H9 (cell line): ENCODE measurements at places on chromosomes 1 and 21.

- DNase-seq, result no peak
Measured at GRCh38 chr1:9293533-9294404, 1.1 kb downstream of the SPSB1 start.

GRCh38 chr1:115839679-115840237, 1.2 kb downstream of the NHLH2 start:
- no peak for DNase-seq

GRCh38 chr1:163142152-163142551, 60.6 kb downstream of the RGS5 start:
- DNase-seq, result no peak

DNA sequence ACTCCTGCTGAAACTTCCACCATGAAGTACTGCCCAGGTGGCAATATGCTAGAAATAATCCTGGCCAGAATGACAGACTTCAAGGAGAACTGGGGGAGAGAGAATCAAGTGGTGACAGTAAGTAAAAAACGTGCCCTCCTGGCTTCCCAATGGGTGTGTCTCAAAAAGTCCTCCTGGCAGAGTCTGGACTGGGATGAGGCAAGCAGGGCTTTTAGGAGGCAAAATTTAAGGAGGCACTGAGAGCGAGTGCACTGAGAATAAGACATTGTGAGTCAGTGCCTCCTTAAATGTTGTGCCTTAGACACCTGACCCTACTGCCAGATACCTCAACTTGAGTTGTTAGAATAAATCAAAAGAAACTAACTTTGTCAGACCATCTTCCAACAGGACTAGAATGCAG, 2.2 kb downstream of the LRRC52 start:
- no peak for DNase-seq

DNA sequence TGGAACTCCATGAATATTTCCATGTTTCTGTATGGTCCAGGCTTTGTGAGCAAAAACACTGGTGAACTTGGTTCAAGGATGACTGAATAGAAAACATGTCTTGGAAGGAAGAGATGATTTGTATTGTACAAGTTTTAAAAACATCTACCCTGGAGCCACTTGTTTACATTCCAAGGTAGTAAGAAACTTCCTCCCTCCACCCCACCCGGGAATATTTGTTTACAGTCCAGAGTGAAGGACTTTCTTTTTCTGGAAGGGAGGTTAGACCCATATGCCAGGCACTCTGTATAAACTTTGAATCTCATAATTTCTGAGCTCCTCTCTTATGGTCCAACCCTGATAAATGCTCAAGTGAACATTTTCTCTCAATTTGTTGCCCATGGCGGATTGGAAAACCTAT, 323.3 kb upstream of the LYPLAL1 start:
- DNase-seq, result no peak

GRCh38 chr1:178101654-178102053, 7.8 kb downstream of the RASAL2 start:
- DNase-seq, result no peak

DNA sequence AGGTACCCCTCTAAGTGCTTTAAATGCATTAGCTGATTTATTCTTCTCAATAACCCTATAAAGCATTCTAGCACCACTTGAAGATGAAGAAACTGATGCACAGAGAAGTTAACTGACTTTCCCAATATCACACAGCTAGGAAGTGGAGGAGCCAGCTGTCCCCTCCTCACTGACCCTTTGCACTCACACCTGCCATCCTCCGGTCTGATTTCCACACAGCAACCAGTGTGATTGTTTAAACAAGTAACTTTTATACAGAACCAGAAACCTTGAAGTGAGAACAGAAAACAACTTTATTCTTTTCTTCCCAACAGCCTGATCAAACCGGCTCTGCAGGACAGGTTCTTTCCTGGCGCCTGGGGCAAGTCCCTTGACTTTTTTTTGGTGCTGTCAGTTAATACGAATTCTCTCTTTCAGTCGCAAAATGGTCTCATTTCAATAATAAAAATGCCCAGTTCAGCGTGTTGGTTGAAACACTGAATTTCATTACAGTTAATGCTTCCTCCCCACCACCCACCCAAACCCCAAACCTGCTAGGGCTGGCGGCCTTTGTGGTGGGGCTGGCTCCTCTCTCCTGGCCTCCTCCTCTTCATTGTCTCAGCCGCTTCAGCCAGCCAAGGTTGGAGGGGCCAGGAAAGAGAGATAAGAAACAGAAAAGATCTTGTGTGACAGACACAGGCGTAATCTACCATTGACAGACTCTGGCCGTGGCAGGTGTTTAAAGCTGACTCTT, 26.4 kb upstream of the EEIG2 start:
- no peak for DNase-seq

DNA sequence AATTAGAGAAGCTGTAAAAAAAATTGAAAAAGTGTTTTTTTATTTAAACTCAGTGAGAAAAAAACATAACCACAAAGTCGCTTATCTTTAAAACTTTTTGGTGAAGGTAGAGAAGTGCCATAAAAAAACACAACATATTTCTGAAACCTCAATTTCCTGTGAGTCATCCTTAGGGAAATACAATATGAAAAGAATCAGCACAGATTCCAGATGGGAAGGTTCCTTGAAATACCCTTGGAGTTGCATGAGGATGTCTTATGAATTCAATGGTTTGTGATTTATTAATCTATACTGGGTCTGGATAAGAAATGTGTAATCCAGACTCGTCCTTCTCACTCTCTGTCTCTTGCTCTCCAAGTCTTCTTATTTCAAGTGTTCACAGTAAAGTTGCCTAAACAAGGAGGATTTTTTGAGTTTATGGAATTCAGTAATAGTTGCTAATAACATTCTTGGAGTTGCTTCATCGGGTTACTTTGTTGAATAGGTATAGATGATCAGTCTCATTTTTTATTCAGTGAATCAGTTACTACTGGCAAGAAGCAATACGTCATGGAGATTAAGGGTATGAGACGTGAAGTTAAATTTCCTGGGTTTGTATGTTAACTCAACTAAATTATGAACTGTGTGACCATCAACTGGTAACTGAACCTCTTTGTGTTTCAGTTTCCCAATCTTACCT, 191.4 kb downstream of the KCNK2 start:
- DNase-seq, result no peak

GRCh38 chr1:218614031-218614430, 268.9 kb downstream of the TGFB2 start:
- no peak for DNase-seq

DNA sequence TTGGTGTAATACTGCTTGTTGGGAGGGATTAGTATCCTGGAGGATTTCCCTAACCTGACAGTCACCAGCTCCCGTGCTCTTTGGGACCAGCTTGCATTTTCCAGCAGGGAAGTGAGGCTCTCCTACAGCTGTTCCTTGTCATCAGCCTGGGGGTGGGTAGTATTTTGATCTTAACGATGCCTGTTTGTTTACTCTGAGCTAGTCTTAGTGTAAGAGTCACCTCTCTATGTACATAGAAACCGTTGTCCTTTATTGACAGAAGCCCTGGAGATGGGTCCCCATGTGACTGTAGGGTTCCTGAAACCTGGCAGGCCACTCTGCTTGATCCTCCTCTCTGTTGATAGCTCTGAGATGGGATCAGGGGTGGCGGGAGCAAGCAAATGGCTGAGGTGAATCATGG, 58.0 kb downstream of the ACP6 start:
- no peak for DNase-seq

DNA sequence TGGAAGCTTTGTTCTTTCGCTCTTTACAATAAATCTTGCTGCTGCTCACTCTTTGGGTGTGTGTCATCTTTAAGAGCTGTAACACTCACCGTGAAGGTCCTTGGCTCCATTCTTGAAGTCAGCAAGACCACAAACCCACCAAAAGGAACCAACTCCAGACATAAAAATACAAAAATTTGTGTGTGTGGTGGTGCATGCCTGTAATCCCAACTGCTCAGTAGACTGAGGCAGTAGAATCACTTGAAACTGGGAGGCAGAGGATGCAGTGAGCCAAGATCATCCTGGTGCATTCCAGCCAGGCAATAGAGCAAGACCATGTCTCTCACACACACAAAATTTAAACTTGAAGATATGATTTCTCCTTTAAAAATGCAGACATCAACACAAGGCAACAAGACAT, 1431.7 kb upstream of the B3GALT2 start:
- no peak for DNase-seq

- peak; percentile 46 for DNase-seq
Measured at GRCh38 chr1:154726896-154727753, 119.1 kb upstream of the ADAR start.

- DNase-seq, result no peak
Measured at GRCh38 chr21:34336756-34337391, 26.9 kb upstream of the KCNE2 start.

DNA sequence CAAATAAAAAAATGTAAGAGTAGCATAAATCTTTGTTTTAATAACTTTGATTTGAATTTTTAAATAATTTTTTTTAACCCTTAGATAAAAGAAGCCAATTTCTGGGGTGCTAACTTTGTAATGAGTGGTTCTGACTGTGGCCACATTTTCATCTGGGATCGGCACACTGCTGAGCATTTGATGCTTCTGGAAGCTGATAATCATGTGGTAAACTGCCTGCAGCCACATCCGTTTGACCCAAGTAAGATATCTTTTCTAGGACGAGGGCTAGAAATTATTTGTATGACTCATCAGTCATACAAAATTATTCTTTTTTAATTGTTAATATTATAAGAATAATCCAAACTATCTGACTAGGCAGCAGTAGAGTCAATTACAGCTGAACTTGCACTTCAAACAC, 71.2 kb downstream of the GPR161 start:
- DNase-seq, result no peak

DNA sequence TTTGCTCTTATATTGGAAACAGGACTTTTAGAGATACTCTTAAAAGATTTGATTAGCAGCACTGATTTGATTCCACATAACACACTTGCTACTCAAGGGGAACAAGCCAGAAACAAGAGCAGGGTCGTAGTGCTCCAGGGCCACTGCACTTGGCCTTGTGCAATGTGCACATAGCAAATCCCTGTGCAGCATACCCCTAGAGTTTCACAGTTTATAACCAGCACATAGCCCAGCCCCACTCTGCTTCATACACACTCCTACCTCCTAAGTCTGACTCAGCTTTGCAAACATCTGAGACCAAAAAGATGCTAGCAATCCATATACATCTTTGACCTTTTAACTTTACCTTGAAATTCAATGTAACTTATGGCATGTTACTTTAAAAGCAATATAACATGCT, 157.6 kb downstream of the VAV3 start:
- DNase-seq, result no peak

GRCh38 chr1:71015745-71016144, 31.9 kb downstream of the PTGER3 start:
- DNase-seq, result no peak

- no peak for DNase-seq
Measured at GRCh38 chr1:19639999-19640362, 4.1 kb upstream of the NBL1 start.

DNA sequence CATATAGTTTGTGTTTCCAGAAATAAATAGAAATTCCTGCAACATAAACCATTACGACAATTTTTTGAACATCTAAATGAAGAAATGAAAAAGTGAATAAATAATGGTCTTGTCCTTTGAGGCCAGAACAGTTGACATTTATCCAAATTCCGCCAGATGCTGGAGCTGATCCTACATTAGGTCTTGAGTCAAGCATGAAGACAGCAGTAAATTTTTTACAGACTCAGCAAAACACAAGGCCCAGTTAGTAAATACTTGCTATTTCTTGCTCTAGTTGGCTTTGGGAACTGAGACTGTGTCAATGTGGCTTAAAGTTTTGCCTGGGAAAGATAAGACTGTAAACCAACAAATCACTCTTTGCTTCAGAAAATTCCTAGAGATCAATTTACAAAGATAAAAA, 540.1 kb upstream of the RGS18 start:
- DNase-seq, result no peak

DNA sequence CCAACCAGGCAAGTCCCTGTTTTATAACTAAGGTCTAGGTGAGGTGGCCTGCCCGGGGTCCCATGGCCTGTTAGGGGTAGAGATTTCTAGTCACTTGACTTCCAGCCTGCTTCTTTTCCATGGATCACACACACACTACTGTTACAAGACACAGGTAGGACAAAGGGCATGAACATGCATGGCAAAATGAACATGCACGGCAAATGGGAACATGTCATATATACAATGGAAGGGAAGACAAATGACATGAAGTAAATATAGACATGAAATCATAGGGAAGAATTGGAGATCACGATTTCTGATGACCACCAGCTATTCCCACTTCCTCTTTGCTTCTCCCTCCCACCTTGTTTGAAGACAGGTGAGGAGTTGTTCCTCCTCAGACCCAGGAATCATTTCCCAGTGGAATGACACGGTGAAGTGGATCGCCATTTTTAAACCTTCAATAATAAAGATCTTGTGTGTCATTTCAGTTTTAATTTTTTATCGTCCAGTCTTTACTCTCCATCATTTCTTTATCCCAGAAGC, 47.6 kb upstream of the ATF3 start:
- no peak for DNase-seq

GRCh38 chr1:160708801-160709200, 2.8 kb downstream of the CD48 start:
- no peak for DNase-seq

DNA sequence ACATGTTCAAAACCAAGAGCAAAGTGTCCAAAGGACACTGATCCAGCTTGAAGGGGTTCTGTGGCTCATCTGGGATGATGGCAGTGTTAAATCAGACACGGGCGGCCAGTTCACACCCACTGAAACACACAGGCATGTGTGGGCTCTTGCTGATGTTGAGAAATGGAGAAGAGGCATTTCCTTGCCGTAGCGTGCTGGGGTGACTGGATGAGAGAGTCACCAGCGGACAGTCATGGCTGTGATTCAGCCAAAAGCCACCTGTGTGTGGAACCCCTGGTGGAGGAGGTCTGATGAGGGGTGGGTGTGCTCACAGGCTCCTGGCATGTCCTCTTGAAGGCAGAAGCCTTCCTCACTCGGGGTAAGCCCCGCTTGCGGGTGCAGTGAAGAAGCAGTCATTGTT, 7.2 kb downstream of the C1orf35 start:
- peak; percentile 20 for DNase-seq

GRCh38 chr1:155990005-155990739, 11.8 kb upstream of the ARHGEF2 start:
- no peak for DNase-seq

- no peak for DNase-seq
Measured at GRCh38 chr1:207128336-207128921, 24.4 kb downstream of the C4BPA start.

- DNase-seq, result no peak
Measured at GRCh38 chr1:167011560-167012191, 22.6 kb downstream of the MAEL start.

DNA sequence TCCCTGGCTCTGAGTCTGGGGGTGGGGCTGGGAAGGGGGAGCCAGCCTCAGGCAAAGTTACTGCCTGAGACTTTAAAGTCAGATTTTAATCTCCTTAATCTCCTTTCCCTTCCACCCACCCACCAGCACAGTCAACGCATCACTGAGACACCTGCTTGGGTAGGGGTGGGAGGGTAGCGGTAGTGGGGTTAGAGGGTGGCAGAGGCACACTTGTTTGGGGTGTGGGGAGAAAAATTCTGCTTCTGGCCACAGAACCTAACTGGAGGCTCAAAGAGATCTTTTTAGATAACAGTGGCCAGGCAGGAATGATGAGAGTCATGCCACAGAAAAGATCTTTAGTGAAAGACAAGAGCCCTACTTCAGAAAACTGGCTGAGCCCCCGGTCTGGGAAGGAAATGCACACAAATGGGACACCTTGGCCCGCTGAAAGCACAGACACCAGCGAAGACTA, 44.1 kb downstream of the CD247 start:
- DNase-seq, result no peak
